ENCODE measurements at places on chromosomes 6 and 20.

- no peak for DNase-seq
Observed at GRCh38 chr6:88141561-88142296, 24.4 kb downstream of the CNR1 start.

- DNase-seq: no peak
Observed at GRCh38 chr20:20624914-20625313, 87.5 kb downstream of the RALGAPA2 start.

DNA sequence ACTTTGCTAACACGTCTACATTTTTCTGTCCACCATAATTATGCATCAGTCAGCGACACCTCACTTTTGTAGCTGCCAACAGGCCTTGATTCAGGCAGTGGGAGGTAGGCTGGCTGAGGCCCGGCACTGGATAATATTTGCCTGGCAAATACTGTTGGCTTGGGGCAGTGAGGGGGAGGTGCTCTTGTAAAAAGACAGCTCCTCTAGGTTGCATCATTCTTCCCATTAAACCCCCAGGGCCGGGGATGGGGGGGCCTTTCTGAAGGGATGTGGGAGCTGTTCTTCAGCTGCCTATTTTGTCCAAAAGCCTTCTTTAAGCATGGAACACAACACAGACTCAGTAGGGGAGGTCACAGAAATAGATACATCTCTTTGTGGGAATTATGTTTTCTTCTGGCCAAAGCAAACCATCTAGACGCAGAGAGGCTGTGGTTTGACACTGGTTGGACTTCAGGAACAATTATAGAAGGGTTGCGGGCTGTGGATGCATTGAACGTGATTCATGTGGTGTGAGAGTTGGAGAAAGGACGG, 338.3 kb upstream of the NT5E start:
- no peak for DNase-seq

DNA sequence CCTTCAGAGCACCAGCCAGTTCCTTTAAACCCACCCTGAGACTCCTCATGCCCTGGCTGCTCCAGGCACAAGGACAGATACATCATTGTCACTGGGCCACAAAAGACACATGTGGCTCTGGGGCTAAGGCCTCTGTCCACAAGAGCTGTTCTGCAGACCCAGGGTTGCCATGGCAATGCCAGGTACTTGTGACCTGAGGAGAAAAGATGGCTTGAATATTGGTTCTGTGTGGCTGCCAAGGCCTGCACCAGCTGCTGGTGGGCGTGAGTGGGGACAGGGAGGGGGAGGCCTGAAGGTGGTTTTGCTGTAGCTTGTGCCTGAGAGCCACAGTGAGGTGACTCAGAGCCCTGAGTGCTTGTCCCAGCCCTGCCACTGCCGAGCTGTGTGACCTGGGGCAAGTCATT, 31.8 kb downstream of the SAYSD1 start:
- no peak for DNase-seq

GRCh38 chr20:32432277-32432676, 74.1 kb downstream of the ASXL1 start:
- no peak for DNase-seq

GRCh38 chr6:83917001-83917400, 57.5 kb downstream of the CYB5R4 start:
- no peak for DNase-seq

GRCh38 chr6:129946439-129947140, 71.8 kb upstream of the L3MBTL3 start:
- no peak for DNase-seq

GRCh38 chr20:17957505-17958363, 10.9 kb downstream of the SNX5 start:
- no peak for DNase-seq

DNA sequence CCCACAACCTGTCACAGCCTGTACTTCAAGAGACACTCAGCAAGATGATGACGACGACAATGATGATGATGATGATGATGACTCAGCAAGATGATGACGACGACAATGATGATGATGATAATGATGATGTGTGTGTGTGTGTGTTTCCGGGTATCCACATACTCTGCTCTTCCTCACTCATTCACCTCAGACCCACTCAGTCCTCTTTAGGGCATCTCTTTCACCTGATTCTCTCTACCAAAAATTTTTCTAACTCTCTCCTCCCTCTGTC, 1.2 kb upstream of the EIF6 start:
- no peak for DNase-seq

- no peak for DNase-seq
Observed at GRCh38 chr20:46965477-46965876, 70.8 kb downstream of the EYA2 start.

DNA sequence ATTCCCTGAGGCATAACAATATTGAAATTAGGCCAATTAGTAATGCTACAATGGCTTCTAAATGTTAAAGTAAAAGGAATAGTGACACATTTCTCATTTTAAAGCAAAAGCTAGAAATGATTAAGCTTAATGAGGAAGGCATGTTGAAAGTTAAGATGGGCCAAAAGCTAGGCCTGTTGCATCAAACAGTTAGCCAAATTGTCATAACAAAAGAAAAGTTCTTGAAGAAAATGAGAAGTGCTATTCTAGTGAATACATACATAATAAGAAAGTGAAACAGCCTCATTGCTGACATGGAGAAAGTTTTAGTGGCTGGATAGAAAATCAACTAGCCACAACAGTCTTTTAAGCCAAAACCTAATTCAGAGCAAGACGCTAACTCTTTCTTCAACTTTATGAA, 12.9 kb downstream of the OR2A4 start:
- DNase-seq: no peak

DNA sequence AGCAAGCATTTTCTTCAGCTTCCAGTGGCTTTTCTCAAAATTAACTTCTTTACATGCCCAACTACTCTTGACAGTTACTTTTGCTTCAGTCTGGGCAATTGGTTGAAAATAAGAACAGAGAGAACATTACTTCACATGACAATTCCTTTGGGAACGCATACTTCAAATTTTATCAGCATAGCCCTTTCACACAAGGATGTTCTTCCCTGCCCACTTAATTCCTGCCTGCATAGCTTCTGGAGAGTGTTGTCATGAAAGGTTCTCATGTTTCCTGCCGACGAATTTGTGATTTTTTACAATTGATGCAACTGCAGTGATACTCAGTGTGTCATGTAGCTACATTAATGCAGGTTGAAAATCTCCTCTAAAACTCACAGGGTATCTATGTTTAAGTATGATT, 22.0 kb upstream of the SNRNP48 start:
- no peak for DNase-seq

- no peak for DNase-seq
Observed at GRCh38 chr20:36018208-36018988, 50.0 kb downstream of the CNBD2 start.

DNA sequence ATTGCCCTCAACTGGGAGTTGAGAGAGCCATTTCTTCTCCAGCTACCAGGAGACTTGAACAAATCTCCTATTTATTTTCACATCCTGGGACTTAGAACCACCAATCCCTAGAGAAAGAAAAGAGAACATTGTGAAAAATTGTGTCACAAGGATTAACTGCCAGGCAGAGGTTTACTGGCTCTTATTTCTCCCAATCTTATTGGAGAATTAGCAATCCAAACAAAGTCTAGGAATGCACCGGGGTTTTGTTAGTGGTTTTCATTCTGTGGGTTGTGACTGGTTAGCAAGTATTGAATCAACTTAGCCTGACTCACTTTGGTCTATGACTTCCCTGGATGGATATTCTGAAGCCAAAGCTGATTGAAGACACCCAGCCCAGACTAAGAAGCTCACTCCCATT, 21.2 kb upstream of the ENPP5 start:
- no peak for DNase-seq

DNA sequence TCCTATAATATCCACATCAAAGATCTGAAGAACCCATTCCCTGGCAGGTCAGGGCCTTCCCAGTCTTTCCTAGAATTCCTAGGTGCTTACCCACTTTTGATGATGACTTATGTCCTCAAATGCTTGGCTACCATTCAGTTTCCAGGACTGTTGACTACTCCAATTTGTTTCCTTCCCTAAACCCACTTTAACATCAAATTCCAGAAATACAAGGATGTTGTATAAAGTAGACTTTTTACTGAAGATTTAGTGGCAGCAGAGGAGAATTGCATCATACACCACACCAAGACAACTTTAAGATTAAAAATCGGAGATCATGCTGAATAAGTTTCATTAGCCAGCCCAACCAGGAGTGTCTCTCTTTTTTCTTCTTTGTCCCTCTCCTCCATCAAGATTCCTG, 203.3 kb upstream of the LAMP5 start:
- DNase-seq: no peak

GRCh38 chr6:132998418-132998817, 184.0 kb downstream of the RPS12 start:
- no peak for DNase-seq

DNA sequence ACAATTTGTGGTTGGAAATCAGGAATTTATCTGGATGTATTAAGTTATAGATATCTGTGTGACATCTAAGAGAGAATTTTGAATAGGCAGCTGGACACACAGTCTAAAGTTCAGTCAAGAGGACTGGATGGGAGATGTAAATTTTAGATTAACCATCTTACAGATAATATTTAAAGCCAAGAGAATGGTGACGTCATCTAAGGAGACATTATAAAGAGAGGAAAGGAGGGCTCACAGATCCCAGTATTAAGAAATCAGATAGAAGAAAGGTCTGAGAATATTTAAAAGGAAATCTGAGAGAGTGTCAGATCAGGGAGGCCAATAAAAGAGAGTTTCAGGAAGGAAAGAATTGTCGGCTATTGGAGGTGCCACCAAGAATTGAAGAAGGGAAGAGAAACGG, 9.4 kb downstream of the COL19A1 start:
- no peak for DNase-seq

DNA sequence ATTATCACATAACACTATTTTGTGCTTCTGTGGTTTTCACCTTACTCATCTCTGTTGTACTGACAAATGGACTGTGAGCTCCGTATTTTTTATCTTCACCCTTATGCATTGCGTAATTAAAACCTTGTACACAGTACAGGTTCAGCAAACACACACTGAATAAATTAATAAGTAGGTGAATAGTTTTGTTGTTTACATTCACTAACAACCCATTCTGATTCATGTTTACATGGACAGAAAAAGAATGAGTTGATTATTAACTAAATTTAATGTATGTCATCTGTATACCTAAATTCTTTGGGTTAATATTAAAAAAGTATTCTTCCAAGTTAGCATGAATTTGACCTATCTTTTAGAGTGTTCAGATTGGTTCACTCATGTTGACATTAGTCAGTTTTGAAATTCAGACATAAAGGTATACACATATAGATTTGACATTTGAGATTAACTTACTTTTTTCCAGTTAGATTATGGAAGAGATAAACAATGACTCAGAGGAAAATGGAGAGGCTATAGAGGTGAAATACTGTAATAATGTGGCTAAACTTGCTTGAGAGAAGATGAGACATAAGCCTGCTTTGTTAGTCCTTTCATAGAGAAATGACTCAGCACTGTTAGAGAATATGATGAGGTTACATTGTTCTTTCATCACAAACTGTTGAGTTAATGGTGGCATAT, 541.7 kb upstream of the FLRT3 start:
- DNase-seq: no peak

GRCh38 chr6:110573537-110573936, 97.1 kb upstream of the SLC22A16 start:
- DNase-seq: no peak

DNA sequence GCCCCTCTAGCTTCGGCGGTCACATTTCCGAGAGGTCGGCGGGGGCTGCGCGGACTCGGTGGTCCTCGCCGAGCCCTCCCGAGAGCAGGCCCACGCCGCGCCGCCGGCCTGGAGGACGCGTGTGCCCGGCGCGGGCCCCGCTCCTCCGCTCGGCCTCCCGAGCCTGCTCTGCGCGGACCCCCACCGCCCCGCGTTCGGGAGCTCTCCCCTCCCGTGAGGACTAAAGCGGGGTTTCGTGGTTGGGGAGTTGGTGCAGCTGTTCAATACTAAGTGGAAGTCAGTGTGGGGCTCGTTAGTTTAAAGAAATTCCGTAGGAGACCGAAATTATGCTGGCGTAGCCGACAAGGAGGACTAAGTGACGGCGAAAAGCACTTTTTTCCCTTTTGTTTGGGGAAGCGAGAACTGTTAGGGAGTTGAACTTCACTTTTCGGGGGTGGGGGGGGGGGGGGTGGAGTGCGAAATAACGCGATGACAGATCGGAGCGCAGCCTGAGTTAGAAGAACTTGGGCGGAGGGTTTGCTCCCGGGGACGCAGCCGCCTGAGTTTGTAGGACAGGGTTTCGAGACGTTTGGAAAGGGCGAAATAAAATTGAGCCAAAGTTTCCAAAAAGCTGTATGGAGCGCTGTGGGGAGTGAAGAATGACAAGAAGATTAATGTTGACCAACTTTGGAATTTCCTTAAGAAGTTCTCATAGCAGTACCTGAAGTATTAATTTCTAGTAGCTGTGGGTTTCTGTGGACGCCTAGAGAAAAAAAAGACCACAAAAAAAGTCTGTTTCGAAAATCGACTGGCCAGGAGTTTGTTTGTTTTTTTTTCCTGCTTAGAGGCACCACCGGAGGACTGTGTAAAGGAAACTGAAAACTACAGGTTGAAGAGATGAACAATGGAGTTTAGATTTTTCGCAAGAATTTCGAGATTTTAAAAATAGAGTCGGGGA, 1.4 kb downstream of the QKI start:
- DNase-seq: no peak

DNA sequence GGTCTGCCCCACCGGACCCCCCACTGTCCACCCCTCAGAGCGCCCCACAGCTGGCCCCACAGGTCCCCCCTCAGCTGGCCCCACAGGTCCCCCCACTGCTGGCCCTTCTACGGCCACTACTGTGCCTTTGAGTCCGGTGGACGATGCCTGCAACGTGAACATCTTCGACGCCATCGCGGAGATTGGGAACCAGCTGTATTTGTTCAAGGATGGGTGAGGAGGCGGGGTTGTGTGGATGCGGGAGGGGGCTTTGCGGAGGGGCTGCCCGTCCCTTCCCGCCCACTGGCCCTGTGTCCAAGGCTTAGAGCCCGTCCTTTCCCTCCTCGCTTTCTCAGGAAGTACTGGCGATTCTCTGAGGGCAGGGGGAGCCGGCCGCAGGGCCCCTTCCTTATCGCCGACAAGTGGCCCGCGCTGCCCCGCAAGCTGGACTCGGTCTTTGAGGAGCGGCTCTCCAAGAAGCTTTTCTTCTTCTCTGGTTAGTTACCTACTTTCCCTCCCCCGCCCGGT, 4.7 kb downstream of the MMP9 start:
- no peak for DNase-seq

- DNase-seq: no peak
Observed at GRCh38 chr20:37348792-37349516, 3.0 kb downstream of the SRC start.

DNA sequence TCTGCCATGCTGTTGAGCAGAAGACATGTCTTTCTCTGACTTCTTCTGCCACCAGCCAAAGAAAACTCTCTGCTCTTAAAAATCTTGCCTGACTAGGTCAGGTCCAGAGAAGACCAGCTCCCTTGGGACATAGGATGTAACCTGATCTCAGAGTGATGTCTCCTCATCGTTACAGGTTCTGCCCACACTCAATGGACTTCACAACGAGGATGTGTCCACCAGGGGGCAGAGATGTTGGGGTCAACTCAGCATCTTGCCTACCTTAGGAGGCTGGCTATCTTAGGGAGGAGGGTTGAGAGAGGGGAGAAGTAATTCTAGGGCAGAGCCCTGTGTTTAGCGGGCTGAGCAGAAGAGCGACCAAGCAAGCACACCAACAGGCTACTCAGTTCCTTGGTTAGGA, 207.6 kb upstream of the CDH4 start:
- no peak for DNase-seq

- no peak for DNase-seq
Observed at GRCh38 chr6:2979819-2980464, 8.6 kb upstream of the SERPINB6 start.
